GM10248 (cell line): ENCODE measurements at places on chromosomes 12 and 14.

DNA sequence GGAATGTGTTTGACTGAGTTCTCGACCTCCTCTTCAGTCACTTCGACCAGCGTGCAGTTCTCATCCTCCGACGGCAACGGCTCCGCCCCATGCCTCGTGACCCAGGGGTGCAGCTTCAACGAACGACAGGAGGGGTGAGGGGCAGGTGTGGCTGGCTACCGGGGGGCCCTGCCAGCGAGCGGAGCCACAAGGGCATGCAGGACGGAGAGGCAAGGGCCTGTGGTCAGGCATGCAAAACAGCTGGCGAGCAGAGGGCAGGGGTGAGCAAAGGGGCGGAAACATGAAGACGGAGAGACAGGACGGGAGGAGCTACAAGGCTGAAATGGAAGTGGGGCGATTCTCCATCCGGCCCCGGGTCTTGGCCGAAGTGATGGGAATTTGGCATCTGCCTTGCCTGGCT is 38.7 kb downstream of the P2RX4 start:
- DNase-seq, result peak; percentile 69

- no peak for DNase-seq
Measured at GRCh38 chr14:52259434-52259833, 8.1 kb upstream of the PTGDR start.

GRCh38 chr14:90388982-90389381 is 7.8 kb upstream of the CALM1 start:
- DNase-seq, result no peak

- no peak for DNase-seq
Measured at GRCh38 chr14:92497391-92497790, 16.2 kb upstream of the RIN3 start.

GRCh38 chr14:70731447-70732239 is 77.7 kb downstream of the MAP3K9 start:
- DNase-seq, result no peak

- no peak for DNase-seq
Measured at GRCh38 chr14:94031161-94031882, 5.2 kb downstream of the OTUB2 start.

DNA sequence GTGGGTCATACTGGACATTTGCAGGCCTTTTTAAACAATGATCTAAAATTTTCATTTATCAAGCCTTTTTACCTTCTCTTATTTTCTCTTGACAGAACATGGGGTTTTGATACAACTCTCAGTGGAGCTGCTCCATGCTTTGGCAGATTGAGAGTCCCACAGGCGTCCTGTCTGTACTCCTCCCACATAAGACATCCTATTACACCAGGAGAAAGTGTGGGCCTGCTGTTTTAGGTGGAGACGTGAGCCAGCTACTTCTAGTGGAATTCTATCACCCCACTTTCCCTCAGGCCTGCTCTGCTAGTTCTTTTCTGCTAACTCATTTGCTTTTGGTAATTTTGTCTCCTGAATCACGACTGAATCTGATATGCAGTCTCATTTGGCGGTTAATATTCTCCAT is 33.5 kb upstream of the NRXN3 start:
- no peak for DNase-seq

DNA sequence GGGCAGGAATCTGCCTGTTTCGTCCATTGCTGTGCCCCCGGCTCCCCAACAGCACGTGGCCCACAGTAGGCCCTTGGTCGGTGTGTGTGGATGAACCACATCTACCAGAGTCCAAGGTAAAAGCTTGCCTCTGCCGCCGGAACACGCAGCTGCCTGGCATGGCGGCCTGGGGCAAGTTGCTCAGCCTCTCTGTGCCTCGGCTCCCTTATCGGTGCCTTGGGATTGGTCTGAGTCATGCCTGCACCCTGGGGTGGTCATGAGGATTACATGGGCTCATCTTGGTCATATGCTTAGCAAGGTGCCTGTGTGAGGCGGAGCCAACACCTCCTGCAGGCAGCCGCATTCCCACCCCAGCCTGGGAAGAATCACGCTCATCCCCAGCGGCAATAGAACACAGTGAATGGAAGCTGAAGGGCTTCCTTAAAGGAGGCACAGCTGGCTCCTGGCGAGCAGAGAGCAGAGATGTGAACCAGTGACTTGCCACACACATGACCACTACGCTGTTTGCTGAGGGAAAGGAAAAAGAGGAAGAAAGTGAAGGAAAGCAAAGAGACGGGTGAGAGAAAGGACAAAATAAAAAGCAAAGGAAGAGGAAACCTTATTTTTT is 5.5 kb upstream of the SCARB1 start:
- DNase-seq, result no peak

DNA sequence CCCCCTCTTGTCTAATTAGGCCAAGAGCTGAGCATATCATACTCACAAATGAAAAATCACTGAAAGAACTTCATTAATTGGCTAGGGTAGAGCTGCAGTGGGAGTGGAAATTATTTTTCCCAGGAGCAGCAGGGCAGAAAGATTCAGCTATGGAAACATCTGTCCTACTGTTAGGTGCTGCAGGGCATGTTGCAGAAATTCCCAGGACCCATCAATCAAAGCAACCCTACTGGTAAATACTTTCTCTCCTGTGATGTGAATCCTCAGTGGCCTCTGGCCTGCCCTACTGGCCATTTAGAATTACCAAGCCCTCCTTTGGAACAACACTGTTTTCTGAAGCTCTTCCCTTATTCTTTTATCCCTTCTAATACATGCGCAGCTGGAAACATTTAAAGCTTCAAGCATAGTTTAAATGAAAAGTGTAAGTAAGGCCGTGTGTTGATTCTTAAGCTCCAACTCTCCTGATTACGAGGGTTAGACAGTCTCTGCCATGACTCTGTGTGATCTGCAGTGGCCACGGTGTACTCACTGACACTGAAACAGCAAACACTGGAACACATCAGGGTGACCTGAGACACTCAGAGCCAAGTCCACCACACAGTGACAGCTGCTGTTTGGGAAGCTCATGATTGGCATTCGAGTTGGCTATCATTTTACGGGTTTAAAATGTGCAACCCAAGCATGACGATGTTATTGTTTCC is 62.6 kb upstream of the TMCC3 start:
- DNase-seq, result no peak

GRCh38 chr14:39229222-39229543 is 4.5 kb upstream of the MIA2 start:
- peak; percentile 22 for DNase-seq

GRCh38 chr14:64787619-64788018 is 83.4 kb downstream of the PLEKHG3 start:
- no peak for DNase-seq

DNA sequence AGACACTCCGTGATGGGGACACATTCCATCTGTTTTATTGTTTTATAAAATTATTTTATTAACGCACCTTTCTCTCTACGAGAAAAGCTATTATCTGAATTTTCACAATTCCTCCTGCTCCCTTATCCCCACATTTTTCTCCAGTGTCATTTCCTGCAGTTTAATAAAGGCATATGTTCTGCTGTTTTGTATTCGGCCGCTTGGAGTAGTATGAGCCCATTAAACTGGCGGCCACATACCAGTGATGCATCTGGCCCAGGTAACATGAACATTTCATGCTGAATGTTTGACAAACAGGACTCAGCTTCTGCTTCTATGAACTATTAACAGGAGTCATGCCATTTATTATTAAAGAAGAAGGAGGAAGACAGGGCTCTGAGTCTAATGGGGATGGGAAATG is 511.0 kb downstream of the TMEM121 start:
- DNase-seq, result no peak
